ENCODE measurements at places on chromosomes 3 and 15.

- DNase-seq: no peak
These were observed 63.7 kb upstream of the DAZL start for GRCh38 chr3:16668776-16669545.

DNA sequence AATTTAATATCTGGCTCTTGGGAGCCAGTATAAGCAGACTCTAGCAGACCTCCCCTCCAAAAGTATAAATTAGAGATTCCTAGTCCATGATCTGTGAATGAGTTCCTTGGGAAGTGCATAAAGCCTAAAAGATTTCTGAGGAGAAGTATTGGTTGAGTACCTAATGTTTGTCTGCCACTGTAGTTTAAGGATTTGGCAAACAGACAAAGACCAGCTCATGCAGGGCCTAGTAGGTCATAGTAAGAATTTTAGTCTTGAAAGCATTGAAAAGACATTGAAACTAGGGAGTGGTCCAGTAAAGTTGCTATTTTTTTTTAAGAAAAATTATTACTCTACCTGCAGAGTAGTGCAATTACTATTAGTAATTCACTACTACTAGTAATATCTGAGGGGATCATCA lies 67.5 kb downstream of the SPRED1 start:
- no peak for DNase-seq

DNA sequence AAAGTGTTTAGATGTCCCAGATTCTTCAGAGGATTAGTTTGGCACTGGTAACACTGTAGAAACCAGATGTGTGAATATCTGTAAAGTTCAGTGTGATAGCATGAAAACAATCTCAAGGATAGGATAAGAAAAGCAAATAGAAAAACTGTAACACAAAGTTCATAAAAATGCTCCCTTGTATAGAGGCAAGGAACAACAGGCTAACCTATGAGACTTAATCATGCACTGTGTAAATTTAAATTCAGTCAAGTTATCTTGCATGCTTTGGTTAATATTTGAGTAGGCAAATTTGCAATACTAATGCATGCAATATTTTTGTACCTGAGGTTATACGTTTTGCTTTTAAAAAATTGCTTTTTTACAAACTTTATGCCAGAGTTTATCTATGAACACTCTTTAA lies 144.4 kb downstream of the USP13 start:
- DNase-seq: no peak

- no peak for DNase-seq
These were observed 248.2 kb upstream of the VEPH1 start for GRCh38 chr3:157751386-157751785.

DNA sequence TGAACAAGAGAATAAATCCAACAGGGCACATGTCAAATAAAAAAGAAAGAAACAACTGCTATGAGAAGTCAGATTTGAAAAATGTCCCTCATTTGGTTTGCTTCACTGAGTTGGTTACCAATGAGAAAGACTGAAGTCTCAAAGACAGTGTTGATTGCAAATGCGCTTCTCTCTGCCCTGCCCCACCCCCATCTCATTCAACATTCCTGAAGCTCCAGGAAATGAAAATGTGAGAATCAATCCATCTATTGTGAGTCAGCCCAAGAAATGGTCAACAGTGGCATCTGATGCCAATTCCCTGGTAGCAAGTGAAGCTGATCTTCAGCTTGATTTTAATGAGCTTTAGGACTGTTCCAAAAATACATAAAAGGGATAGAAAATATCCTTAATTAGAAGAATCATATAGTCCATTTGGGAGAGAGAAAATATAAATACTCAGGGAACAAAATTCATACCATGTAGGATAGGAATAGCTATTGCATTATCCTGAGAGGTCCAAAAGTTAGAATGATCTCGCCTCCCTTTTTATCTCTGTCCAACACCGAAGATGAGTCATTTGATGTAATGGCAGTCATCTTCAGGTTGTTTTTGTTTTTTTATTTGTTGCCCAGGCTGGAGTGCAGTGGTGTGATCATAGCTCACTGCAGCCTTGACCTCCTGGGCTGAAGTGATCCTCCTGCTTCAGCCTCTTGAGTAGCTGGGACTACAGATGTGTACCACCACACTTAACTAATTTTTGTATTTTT lies 200.3 kb upstream of the UMPS start:
- no peak for DNase-seq

- DNase-seq: no peak
These were observed 24.9 kb upstream of the C3orf80 start for GRCh38 chr3:160200353-160200752.

GRCh38 chr3:101065962-101066361 lies 72.7 kb upstream of the ABI3BP start:
- DNase-seq: no peak

DNA sequence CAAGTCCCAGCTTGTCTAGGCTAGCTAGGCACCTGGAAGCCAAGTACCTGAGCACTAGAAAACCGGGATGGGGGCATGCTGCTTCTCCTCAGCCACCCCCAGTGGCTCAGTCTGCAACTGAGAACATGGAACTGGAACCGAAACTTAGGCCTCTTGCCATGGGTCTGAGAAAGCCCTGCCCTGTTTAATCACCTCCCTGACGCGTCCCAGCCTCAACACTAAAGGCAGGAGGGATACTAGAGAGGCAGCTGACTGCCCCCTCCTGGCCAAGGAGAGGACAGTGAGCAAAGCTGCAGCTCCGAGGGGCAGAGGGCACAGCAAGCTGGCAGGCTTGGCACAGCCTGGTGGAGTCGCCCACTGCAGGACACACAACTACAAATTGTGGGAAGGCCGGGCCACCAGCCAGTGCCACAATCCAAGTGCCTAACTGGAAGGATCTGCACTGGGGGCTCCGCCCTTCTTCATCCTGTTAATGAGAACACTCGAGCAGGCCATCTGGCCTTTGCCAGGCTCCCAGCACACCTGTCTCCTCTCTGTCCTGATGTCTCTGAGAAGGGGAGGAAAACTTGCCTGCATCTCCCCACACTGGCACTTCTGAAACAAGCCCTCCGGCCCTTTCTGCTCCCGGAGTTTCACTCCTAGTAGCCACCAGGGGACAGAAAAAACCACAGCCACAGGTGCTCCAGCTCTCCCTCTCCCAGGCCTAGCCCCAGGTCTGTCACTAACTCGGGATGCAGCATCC lies 53.7 kb downstream of the BDH1 start:
- DNase-seq: peak; percentile 39

DNA sequence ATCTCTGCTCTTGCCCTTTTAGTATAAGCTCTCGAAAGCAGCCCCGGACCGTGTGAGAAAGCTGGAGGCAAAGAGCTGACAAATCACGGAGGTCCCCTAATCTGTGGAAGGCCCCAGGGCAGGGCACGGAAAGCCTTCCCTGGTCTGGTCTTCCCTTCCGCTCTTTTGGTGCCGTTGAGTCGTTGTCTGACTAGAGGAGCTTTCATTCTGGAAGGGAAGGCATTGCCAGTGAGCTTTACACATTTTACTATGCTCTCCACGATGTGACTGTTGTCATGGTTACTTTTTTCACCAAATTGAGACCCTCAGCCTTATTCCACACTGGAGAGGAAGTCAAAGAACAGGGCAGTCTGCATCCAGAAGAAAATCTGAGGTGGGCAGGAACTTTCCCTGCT lies 71.7 kb downstream of the CYP19A1 start:
- DNase-seq: no peak

DNA sequence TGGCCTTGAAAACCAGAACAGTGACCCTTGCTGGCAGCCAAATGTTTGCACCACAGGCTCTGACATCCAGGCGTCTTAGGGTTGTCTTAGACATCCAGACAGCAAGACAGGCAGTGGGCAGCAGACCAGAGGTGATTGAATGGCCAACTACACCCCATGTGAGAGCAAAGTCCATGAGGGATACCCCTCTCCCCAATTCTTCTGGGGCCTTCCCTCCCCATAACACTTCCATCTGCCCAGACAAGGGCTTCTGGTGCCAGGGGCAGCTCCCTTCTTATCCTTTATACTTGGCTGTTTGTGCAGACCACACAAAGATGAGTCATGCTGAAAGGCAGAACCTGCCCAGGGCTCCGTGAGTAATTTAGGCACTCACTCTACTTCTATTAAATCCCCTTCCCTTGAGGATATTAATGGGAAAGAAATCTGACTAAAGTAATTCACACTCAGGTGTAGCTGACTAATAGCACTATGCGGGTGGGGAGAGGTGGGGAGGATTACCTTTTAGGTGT lies 257.9 kb downstream of the UACA start:
- no peak for DNase-seq

DNA sequence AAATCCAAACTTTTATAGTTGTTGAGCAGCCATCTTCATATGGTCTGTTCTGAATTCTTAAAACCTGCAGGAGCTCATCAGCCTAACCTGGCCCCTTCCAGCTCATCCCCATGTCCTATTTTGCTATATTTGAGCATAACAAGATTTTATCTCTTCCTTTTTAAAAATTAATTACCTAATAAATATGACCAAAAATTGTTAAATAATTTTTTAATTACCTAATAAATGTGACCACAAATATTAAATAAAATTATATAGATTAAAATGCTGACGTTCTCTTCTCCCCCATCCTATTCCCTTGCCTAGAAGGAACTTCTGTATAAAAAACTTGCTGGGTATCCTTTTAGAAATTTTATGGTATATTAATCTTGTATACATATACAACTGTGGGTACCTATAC lies 43.7 kb downstream of the OXNAD1 start:
- DNase-seq: no peak

GRCh38 chr3:70919091-70919490 lies 606.7 kb upstream of the MDFIC2 start:
- DNase-seq: no peak

DNA sequence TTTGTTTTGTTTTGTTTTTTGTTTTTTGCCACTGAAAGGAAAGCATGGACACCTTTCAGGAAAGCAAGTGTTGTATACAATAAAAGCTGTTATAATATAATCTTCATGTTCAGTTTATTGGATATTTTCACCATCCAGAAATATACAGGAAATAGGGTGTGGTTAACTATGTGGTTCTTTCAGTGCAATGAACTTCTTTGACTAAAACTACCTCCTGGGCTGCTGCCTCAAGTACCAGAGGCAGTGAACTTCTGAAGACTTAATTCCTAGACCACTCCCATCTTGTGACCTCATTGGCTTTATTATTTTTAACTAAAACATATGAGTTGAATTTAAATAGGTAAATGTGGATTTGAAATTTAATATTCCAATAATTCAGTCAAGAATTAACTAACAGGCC lies 27.1 kb upstream of the TBL1XR1 start:
- no peak for DNase-seq

- DNase-seq: no peak
These were observed 25.6 kb upstream of the TEX9 start for GRCh38 chr15:56339594-56339993.

DNA sequence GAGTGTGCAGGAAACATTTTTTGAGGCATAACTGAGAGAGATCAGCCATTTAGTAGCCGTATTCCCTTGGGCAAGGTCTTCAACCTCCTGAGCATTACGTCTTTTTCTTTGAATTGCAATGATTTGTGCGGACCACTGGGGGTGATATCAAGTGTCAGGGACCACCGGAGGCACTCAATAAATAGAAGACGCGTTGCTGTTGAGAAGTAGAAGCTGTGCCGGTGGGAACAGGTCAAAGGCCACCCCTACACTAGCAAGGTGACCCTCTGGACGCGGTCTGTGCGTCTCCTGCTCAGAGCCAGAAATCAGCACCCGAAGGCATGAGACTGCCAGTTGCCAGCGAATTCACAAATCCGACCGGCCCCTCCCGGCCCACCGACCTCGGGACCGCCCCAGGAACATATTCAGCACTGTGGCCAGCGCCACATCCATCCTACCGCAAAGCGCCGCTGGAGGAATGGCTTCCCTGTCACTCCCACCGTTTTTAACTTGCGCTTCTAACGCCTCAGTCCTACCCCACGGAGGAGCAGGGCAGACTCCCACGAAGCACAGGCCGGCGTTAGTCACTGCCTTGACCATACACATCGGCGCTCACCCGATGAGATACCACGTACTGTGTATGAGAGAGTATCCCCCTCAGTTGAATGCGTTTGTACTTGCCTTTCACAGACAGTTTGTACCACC lies 1.4 kb upstream of the GHSR start:
- no peak for DNase-seq

DNA sequence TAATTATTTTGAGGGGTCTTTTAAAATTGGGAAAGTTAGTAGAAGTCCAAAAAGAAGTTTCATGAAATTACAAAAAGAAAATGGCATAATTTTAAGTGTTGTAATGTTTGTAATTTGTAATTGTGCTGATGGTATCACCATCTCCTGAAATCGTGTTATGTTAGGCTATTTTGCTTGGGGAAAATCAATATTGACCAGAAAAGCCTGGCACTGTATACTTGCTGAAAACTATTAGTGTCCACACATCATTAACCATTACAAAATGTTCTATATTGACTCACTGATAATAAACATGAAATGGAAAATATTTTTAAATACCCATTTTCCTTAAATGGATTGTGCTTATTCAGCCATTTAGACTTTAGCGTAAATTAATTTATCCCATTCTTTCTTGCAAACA lies 40.3 kb upstream of the ZBED2 start:
- DNase-seq: no peak

- no peak for DNase-seq
These were observed 4.4 kb downstream of the ZBTB38 start for GRCh38 chr3:141372656-141373055.

DNA sequence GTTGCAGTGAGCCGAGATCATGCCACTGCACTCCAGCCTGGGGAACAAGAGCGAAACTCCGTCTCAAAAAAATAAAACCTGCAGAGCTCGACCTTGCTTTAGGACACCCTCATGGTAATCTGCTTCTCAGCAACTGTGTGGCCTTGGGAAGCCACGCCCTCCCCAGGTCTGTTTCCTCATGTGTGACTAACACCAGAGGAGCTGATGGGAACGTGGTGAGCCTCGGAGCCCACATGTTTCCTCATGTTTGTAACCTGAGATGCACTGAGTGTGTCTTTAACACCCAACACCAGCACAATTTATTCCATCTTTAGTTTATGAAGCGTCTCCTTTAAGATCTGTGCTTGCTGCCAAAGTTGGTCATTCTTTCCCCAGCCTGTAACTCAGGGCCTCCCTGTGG lies 142.8 kb downstream of the OCA2 start:
- no peak for DNase-seq

DNA sequence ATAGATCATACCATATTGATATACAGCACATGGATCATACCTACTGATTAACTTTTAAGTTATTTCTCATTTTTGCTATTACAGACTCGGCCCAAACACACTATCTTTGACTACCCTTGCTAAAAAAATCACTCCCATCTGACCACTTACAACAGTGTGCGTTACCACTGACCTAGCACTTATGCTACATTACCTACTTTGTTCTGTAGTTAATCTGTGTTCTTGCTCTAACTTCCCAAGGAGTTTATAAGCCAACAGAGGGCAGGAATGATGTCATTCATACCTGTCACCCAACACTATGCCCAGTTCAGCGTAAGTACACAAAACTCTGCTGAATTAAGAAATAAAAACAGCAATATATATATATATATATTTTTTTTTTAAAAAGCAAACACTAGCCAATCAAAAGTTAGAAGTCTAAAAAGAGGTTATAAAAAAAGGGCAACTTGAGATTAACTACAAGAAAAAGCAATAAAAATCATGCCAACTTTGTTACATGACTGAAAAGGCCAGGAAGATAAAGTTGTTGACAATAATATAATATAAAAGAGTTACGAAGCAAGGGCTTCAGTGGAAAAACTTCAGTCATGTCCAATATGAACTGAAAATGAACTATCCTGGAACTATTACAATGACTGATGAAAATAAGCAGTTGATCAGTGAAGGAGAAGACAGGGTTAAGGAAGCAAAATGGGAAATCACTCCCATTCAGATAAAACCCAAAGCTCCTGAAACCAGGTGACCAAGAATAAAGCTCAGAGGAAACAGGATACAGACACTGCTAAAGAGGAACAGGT lies 33.6 kb downstream of the EDC3 start:
- no peak for DNase-seq

GRCh38 chr3:132544130-132544529 lies 52.9 kb upstream of the ACKR4 start:
- DNase-seq: no peak

GRCh38 chr3:69082361-69082760 lies 2.2 kb upstream of the UBA3 start:
- no peak for DNase-seq

Measured in stimulated activated CD4-positive, alpha-beta T cell treated with anti-CD3 and anti-CD28 coated beads, Interleukin-4, amount 100 ng/mL, for 1 hour (primary cell).